Stimulated activated CD8-positive, alpha-beta memory T cell treated with anti-CD3 and anti-CD28 coated beads, Interleukin-4, amount 100 ng/mL, for 24 hours (primary cell): ENCODE measurements at places on chromosomes 1 and 21.

DNA sequence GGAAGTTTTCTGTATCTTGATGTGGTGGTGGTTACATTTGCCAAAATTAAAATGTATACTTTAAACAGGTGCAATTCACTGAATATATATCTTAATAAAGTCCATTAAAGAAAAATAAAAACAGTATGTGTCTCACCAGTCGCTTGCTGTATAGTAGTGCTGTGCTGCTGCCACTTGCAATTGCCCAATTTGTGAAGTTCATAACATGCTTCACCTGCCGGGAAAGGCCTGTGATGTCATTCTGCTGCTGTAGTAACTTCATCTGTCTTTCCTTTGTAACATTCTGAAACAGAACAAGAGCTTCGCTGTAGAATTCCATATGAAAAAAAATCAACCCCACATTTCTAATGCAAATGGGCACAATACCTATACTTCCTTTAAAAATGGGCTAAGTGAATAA is 83.4 kb downstream of the TRIM33 start:
- DNase-seq, result no peak

DNA sequence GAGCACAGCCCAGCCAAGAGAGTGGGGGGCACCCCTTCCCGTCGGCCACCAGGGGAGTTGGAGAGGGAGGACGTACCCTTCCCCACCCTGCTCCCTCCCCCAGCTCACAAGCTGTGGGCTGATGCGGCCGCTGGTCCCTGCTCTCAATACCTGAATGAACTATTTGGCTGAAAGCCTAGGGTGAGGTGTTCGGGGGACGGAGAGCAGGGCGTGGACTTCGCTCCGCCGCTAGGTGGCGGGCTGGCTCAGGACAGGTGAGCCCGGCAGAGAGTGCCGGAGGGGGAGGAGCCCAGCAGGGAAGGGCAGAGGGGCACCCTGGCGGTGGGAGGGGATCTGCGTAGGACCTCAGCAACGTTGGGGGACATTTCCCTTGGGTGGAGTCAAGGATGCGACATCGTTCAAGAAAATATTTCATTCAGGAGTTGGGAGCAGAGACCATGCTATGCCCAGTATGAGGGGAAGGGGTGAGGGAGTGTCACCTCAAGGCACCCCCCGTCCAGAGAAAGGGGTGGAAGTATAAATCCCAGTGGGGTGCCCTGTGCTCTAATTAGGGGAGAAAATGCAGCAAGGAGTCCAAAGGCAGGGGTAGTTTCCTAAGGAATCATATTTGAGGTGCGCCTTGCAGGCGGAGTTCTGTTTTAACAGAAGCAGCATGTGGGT is 12.0 kb upstream of the RHBG start:
- DNase-seq, result peak; percentile 44

DNA sequence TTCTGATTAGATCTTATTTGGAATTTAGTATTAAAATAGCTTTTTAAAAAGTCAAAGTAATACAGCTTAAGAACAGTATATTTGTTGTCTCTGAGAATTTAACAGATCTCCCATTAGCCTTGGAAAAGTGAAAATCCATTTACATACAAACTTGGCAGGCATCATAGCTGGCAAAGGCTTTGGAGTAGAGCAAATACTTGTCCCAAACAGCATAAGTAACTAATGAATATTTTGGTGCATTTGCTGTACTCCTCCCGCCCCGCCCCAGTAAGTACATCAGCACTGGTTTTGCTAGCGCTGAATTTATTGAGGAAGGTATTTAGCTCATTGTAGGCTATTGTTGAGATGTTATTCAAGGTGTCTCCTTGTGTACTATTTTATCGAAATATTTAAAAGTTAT is 417.7 kb upstream of the KAZN start:
- no peak for DNase-seq

- DNase-seq, result no peak
These were observed 37.8 kb upstream of the IRF2BP2 start for GRCh38 chr1:234647758-234648157.

DNA sequence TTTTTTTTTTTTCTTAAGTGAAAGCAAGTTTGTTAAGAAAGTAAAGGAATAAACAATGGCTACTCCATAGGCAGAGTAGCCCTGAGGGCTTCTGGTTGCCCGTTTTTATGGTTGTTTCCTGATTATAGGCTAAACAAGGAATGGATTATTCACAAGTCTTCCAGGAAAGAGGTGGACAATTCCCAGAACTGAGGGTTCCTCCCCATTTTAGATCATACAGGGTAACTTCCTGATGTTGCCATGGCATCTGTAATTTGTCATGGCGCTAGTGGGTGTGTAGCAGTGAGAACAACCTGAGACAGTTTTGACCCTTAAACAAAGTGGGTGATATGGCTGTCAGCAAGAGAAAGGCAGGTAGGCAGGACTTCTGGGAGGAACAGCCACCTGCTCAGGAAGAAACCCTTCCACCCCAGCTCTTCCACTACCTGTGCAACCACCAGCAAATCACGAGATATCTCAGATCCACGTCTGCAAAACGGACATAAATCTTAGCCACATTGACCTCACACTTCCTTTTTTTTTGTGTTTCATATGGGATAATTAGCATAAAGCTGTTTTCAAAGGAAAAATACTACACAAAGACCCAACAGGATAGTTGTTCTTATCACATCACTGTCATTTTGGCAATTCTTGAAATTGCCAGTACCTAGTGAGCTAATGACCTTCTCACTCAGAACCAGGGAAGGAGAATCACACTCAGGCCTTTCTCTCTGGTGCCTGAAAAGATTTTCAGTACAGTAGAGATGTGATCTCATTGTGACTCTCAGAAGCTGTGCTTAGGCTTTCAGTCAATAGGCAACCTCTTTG is 34.8 kb upstream of the DUSP10 start:
- DNase-seq, result no peak

DNA sequence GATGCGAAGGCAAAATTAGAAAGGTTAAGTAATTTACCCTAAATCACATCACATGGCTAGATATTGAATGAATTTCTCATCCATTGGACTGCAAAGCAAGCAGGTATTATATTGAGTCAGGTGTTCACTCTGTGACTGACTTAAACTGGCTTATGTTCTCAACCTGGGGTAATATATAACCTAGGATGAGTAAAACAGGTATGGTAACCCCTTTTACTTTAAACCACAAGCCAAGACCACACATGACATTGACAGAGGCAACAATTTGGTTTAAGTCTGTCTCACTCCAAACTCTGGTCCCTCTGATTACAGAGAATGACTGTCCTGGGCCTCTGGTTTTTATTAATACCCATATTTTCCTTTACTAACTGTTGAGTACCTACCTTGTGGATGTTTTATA is 33.3 kb downstream of the MAEL start:
- DNase-seq, result no peak

GRCh38 chr1:244863491-244864252 is 671 bp downstream of the HNRNPU start:
- DNase-seq, result peak; percentile 14

DNA sequence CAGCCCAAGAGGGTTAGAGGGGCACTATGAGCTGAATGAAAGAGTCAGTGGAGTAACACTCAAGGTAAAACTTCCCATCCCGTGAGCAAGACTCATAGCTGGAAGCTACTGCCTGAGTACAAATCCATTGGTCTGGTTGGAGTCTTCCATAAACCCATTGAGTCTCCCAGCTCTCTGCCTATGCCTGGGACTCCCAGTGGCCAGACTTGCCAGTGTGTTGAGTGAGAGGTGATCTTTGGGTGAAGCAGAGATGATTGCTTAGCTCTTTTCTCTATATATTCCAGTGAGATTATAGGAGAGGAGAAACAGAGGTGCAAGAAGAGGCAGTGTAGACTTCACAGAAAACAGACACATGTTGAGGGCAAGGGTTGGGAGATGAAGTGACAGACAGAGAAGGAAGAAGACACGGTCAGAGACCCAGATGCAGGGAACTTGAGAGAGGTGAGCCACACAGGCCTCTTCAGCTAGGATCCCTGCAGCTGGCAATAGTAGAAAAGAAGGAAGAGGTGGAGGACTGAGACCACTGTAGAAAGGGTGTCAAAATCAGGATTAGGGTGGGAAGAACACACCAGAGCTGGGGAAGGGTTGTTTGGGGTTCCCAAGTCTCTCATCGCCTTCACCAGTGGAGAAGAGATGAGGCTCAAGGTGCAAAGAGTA is 3.7 kb downstream of the FOXD2 start:
- DNase-seq, result no peak

DNA sequence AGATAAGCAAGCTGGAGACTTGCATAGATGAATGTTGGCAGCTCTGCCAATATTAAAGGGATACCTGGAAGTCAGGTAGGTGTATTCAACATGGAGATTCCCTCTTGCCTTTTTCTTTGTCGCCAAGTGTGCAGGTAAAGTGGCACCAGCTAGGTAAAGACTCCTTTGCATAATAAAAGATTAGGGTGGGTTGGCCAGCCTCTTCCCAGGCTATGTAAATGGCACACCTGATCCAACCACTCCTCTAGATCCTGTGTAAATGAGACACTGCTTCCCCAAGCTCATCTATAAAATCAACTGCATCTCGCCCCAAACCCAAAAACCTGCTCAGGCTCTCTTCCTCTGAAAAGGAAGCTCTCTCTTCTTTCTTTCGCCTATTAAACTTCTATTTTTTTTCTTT is 100.8 kb upstream of the DSCAM start:
- no peak for DNase-seq

GRCh38 chr1:153973071-153973470 is 4.4 kb downstream of the JTB start:
- DNase-seq, result no peak

DNA sequence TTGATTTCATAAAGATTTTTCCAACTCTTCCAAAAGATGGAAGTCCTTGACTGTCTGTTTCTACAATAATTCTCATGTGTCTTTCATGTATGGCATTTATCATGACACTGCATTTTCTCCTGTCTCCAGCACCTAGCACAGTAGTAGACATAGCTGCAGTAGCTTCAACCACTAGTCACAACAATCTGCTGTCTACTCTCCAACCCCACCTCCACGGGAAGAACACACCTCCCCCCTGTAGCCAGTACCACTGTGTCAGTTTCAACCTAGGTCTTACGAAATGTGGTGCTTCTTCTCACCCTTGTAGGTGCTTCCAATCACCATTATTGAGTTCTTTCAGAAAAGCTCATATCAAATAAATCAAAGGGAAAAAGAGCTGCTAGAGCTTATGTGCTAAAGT is 425.1 kb upstream of the ADAMTS5 start:
- DNase-seq, result no peak

- DNase-seq, result no peak
These were observed 835 bp downstream of the UHMK1 start for GRCh38 chr1:162498496-162498810.

DNA sequence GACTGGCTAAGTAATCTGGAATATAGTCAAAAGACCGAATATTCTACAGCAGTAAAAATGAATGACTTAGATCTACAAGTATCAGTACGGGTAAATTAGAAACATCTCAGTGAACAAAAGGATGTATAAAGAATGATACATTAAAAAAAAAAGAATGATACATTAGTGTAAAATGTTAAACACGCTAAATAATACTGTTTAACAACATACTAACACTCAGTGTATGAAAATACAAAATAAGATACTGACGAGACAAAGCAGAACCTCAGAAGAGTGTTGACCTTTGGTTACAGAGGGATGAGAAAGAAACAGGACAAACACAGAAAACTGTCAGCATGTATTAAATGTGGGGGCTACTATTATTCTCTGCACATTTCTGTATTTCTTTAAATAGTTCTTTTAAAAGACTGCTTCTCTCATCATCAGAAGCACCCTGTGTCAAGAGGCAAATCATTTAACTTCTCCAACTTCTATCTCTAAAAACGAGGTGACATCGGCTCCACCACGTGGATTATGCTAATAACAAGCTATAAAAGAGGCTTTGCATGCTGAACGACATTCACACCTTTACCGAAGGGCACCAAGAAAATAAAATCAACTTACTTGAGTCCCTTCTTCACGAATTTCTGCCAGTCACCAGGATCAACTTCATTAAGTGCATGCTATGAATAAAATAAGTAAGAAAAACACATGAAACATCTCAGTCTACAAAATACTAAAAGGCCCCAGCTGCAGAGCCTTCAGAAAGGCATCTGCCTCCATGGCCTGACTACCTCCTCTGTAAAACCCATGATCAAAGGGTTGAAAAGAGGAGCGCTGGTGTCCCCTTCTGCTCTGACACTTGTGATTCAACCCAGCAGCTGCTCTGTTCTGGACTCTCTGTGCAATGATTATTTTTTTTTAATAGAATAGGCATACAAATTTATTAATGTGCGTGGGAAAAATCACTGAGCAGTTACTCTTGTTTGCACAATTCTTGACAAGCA is 42.5 kb downstream of the MRAP start:
- no peak for DNase-seq

GRCh38 chr1:175005085-175005783 is 5.5 kb downstream of the CACYBP start:
- DNase-seq, result no peak

DNA sequence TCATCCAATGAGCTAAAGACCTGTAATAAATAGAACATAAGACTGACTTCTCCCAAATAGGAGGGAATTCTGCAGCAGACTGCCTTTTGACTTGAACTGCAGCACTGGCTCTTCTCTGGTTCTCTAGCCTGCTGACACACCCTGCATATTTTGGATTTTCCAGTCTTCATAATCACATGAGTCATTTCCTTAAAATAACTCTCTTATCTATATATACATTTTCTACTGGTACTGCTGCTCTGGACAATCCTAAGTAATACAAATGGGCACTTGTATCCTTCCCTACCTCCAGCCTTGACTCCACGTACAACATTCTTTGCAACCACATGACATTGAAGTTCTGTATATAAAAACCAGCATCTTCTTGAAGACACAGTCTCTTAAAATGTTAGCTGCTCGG is 429.4 kb upstream of the TMPRSS15 start:
- DNase-seq, result no peak

- DNase-seq, result no peak
These were observed 87.9 kb downstream of the AHCTF1 start for GRCh38 chr1:246843876-246844275.

- no peak for DNase-seq
These were observed 35.8 kb downstream of the IER5 start for GRCh38 chr1:181124291-181124751.

DNA sequence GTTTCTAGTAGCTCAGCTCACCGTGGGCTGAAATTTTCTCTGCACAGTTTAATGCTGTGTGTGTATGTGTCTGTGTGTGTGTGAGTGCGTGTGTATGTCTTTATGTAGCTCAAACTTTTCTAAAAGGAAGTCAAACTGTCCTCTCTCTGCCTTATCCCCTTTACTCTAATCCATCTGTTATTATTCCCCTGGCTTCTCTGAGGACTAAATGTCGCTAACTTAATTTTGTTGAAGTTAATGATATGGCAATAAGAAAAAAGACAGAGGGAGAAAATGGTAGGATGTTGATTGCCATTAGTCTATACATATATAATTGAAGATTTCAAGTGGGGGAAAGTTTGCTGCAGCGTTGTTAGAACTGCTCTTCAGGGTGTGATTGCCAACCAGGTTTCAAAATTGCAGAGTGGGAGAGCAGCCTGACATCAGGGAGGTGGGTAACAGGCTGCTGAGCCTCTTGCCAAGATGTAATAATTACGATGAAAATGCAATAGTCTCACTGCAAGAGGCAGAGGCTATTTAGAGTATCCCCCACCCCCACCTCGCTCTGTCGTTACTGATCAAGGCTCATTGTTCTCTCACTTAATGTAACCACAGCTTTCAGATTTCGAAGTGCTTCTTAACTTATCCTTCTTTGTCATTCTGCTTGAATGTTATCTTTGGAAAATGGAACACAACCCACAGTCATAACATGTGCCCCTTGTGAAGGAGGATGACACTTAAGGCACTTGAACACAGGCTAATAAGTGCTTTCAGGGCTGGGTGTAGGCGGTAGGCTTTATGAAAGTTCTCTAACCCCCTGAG is 559.0 kb upstream of the PLXNA2 start:
- DNase-seq, result no peak
